Activated naive CD8-positive, alpha-beta T cell treated with anti-CD3 and anti-CD28 coated beads, Interleukin-2, amount 10 ng/mL, durations not matched to agents 7 days and 5 days (primary cell): ENCODE measurements at places on chromosomes 5 and 9. TPM values are rescaled to one million over a fixed set of nuclear protein-coding genes. Genes with fewer than 3 reads are reported as not detected.

Gene SPINK6
- not detected for total RNA-seq

Gene THBS4
- total RNA-seq, result 0.57 TPM

Gene GFI1B
- total RNA-seq, result not detected

Gene CBY3
- 0.40 TPM for total RNA-seq

Gene ST8SIA4
- 37.0 TPM for total RNA-seq

Gene URM1
- 63.4 TPM for total RNA-seq

Gene AJM1
- total RNA-seq, result 6.7 TPM

Gene HRCT1
- not detected for total RNA-seq

Gene LHX3
- not detected for total RNA-seq

Gene TRIM32
- 20.2 TPM for total RNA-seq

Gene MZB1
- total RNA-seq, result 21.8 TPM

Gene UTP15
- total RNA-seq, result 22.4 TPM

Gene SYNPO
- 0.28 TPM for total RNA-seq

Gene ABLIM3
- total RNA-seq, result not detected

Gene SMIM33
- 0.44 TPM for total RNA-seq

Gene FOXD4L6
- total RNA-seq, result not detected

Gene GCNT4
- total RNA-seq, result 6.0 TPM

Gene FCHSD1
- 98.3 TPM for total RNA-seq

Gene ADAMTS2
- total RNA-seq, result not detected

Gene IQGAP2
- total RNA-seq, result 74.9 TPM

Gene CDO1
- 0.54 TPM for total RNA-seq

Gene CHSY3
- not detected for total RNA-seq

Gene ZNF462
- total RNA-seq, result 0.94 TPM

Gene TEK
- not detected for total RNA-seq

Gene FSD1L
- total RNA-seq, result 4.8 TPM

Gene CD180
- total RNA-seq, result 0.69 TPM

Gene ENTPD8
- total RNA-seq, result not detected

Gene TSSK1B
- total RNA-seq, result not detected

Gene NUTM2G
- not detected for total RNA-seq

Gene SPINK4
- total RNA-seq, result not detected

Gene BRINP1
- not detected for total RNA-seq

Gene COL15A1
- 0.42 TPM for total RNA-seq

Gene CARTPT
- not detected for total RNA-seq

Gene SLCO6A1
- total RNA-seq, result not detected

Gene CKMT2
- total RNA-seq, result not detected

Gene ALDH1A1
- total RNA-seq, result 1.3 TPM

Gene PCDHGA8
- total RNA-seq, result 0.09 TPM

Gene S1PR3
- not detected for total RNA-seq

Gene PNPLA7
- total RNA-seq, result 7.0 TPM

Gene FGFR4
- 2.3 TPM for total RNA-seq

Gene PAEP
- not detected for total RNA-seq

Gene SPATA31A3
- not detected for total RNA-seq

Gene ZBED3
- total RNA-seq, result 3.8 TPM

Gene CTXN3
- total RNA-seq, result not detected
